B cell (primary cell): ENCODE measurements at places on chromosomes 3 and 15. TPM values are rescaled to one million over a fixed set of nuclear protein-coding genes. Genes with fewer than 3 reads are reported as not detected.
A peak's percentile ranks its signal among the peaks of the same experiment; 100 is the strongest.

Gene ESYT3
- total RNA-seq, result not detected in 2 replicates

Gene FSTL1
- total RNA-seq, result not detected in 2 replicates

Gene EIF4A2
- 490 and 506 TPM in 2 replicates for total RNA-seq

Gene IQCH
- 1.6 and 2.2 TPM in 2 replicates for total RNA-seq

Gene CLRN1
- not detected in 2 replicates for total RNA-seq

Gene WDR93
- total RNA-seq, result 0.12 and 0.29 TPM in 2 replicates

Gene PPCDC
- 14.8 and 15.1 TPM in 2 replicates for total RNA-seq

Gene CKMT1A
- total RNA-seq, result not detected in 2 replicates

Gene FOXB1
- total RNA-seq, result not detected in 2 replicates

- H3K27me3 ChIP-seq, result no peaks in the 10 kb centered on the region
- H3K4me1 ChIP-seq, result no peaks in the 10 kb centered on the region
- no peak overlapping the region for H3K4me3 ChIP-seq
- H3K36me3 ChIP-seq, result no peaks in the 10 kb centered on the region
- no peak overlapping the region for H3K27ac ChIP-seq
Measured at GRCh38 chr3:151504606-151505005, 43.7 kb upstream of the IGSF10 start.

- H3K4me3 ChIP-seq, result peak overlapping the region; percentile 68
- peaks cover 4% of the 10 kb centered on the region for H3K27me3 ChIP-seq
- peak; percentile 39 for DNase-seq
Measured at GRCh38 chr3:38455639-38456430, 2.1 kb downstream of the ACVR2B start.

GRCh38 chr3:65633018-65633638 is 405.6 kb downstream of the MAGI1 start:
- H3K4me3 ChIP-seq, result no peak overlapping the region
- no peaks in the 10 kb centered on the region for H3K36me3 ChIP-seq
- no peak for DNase-seq

DNA sequence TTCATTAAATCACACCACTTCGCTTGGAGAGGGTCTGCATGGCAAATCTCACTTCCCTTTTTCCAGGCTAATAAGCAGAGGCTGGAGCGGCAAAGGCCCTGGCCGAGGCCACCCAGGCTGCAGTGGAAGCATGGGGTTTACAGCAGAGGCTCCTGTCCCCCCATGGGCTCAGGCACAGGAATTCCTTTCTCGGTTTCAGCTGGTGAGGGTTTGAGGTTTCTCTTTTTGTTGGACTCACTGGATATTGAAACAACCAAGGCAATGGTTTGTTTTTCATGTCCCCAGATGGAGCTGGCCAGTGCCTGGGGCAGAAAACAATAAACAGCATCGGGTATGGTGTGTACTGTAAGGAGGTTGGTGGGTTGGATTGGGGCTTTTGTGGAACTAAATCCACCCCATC is 175.6 kb upstream of the RASGRP1 start:
- H3K4me1 ChIP-seq, result no peaks in the 10 kb centered on the region
- H3K27me3 ChIP-seq, result no peaks in the 10 kb centered on the region
- no peak for DNase-seq
- no peaks in the 10 kb centered on the region for H3K36me3 ChIP-seq

DNA sequence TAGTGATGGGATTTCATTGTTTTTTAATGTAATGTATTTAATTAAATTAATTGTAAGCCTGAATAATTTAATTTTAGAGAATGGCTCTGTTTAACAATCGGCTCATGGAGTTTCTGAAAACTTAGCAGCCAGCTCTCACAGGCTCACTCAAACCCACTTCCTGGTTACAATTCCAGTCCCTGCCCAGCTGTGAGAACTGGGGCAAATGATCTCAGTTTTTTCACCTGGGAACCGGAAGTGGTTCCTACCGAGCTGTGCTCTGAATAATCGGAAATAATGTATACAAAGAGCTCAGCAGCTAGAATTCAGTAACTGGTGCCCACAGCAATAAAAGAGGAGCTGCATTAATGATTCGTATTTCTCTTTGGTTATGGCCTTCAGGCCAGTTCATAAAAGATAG is 244.3 kb upstream of the MCTP2 start:
- H3K4me1 ChIP-seq, result no peaks in the 10 kb centered on the region
- H3K36me3 ChIP-seq, result no peaks in the 10 kb centered on the region
- DNase-seq, result no peak
- H3K27me3 ChIP-seq, result no peaks in the 10 kb centered on the region
- no peak overlapping the region for H3K27ac ChIP-seq

DNA sequence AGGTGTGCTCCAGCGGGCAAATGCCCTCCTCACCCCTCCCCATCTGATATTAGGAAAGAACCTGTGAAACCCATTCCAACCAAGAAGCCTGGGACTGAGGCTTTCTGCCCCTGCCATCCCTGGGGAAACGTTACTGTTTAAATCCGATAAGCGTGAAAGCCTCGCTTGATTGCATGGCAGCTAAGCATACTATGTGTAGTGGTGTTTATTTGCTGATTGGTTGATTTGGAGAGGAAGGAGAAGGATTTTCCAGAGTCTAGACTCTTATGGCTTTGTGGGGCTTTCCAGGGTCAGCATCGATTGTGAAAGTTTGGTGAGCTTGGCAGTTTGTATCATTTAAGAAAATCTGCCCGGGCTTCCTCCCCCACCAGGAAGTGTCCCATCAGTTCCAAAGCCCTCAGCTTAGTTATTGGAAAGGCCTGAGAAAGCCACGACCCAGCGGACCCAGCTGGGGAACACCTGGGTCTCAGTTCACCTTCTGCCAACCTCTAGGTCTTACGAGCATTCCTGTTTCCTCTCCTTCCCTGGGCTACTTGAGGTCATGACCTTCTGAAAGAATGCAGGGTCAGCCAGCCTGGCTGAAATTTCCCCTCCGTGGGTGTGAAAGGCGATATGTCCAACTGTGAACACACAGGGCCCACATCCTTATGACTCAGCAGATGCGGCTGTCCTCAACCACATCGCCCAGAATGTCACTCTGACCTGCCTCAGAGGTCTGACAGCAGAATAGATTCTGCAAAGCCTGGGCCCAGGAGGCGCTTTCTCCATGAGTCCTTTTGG is 62.8 kb upstream of the HERC1 start:
- no peaks in the 10 kb centered on the region for H3K27me3 ChIP-seq
- no peak overlapping the region for H3K4me3 ChIP-seq
- DNase-seq, result no peak
- H3K36me3 ChIP-seq, result no peaks in the 10 kb centered on the region
- H3K27ac ChIP-seq, result no peak overlapping the region

DNA sequence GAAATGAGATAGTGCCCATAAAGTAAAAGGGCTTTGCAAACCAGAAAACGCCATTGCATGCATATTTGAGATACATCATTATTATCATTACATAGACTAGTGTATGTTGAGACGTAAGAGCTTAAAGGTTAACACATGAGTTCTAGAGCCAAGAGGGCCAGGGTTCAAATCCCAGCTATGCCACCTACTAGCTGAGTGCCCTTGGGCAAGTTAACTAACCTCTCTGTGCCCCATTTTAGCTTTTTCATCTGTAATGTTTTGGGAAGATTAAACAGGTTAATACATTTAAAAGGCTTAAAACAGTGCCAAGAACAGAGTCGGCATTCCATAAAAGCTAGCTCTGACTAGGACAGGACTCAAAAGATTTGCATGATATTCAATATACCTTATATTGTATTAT is 22.8 kb downstream of the IQSEC1 start:
- no peak overlapping the region for H3K4me3 ChIP-seq
- H3K27ac ChIP-seq, result no peak overlapping the region
- no peaks in the 10 kb centered on the region for H3K27me3 ChIP-seq
- H3K4me1 ChIP-seq, result peaks cover 53% of the 10 kb centered on the region

DNA sequence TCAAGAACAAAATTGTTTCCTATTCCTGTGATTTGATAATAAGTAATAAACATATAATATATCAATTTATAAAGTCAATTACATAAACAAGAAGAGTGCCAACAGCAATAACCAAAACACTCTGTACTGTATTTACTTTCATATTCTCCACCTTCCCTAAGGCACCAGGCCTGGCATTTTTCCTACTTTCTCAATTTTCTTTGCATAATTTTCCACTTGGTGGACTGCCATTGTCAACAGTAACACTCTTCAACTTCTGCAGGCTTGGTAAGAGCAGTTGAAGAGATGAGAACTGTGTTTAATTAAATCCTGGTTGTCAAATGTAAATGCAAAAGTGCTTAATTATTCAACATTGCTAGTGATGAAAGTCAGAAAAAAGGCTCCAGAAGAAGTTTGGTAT is 229.8 kb upstream of the PLSCR5 start:
- DNase-seq, result no peak
- no peaks in the 10 kb centered on the region for H3K27me3 ChIP-seq
- H3K4me1 ChIP-seq, result no peaks in the 10 kb centered on the region
- H3K4me3 ChIP-seq, result no peak overlapping the region
- no peaks in the 10 kb centered on the region for H3K36me3 ChIP-seq

DNA sequence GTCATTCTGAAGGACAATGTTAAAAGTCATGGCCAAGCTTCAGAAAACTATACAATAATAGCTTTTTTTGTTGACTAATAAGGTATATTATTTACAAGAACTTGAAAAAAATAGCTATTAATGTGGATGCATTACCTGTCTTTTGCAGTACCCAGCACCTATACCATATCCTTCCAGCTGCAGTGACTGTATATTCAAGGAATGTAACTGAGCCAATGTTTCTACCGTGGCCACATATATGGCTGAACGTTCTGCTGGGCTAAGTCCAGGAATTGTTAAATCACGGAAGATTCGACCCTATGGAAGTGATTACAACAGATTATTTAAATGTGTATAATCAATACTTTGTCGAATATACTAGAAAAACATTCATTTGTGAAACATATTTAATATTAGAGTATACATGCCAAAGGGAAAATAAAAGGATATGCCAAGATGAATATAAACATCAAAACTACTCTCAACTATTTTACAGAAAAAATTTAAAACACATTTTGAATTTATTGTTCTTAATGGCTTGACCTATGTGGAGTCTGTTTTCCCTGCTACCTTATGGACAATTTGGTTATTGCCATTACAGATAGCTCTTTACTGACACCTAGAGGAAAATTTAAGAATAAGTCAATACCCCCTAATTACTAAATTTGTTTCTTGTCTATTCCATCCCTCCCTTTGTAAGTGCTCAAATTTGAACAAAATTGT is 17.6 kb downstream of the ACAD11 start:
- H3K4me3 ChIP-seq, result no peak overlapping the region
- DNase-seq, result peak; percentile 54
- no peaks in the 10 kb centered on the region for H3K27me3 ChIP-seq
- no peak overlapping the region for H3K27ac ChIP-seq

DNA sequence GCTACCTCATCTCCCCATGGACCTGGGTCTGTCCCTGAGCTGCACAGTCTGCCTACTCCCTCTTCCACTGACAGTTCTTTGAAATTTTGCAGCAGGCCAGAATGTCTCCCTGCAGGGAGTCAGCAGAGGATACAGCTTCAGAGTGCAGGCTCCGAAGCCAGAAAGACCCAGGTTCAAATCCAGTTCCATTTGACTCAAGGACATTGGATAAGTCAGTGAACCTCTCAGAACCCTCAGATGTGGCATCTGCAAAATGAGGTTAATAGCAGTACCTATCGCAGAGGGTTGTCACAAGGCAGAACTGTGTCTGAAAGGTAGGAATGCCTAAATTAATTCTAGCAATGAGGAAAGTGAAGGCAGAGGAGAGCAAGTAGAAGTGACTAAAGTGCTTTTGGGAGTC is 244.4 kb upstream of the TRIM42 start:
- H3K4me3 ChIP-seq, result no peak overlapping the region
- H3K36me3 ChIP-seq, result no peaks in the 10 kb centered on the region
- H3K4me1 ChIP-seq, result no peaks in the 10 kb centered on the region
- H3K27me3 ChIP-seq, result no peaks in the 10 kb centered on the region

GRCh38 chr3:32249184-32249782 is 10.8 kb downstream of the CMTM8 start:
- DNase-seq, result no peak
- no peak overlapping the region for H3K27ac ChIP-seq
- H3K4me3 ChIP-seq, result no peak overlapping the region
- H3K4me1 ChIP-seq, result no peaks in the 10 kb centered on the region
- no peaks in the 10 kb centered on the region for H3K36me3 ChIP-seq

DNA sequence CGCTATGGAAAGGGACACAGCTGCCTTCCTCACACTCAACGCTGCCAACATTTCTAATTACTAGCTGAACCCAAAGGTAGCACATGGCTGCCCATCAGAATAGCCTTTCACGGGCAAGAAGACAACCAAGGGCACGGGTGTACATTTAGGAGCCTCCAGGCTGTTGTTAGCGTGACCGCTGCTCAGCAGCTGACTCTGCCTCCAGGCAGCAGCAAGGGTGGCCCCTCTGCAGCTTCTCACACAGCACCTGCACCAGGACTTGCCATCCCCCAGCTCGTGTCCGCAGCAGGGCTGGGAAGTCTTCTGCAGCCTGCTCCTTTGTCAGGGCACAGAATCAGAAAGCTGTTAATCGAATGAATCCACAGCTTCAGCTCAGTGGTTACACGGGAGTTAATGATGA is 146.8 kb downstream of the ADAMTS17 start:
- H3K27me3 ChIP-seq, result no peaks in the 10 kb centered on the region
- DNase-seq, result no peak
- H3K4me1 ChIP-seq, result no peaks in the 10 kb centered on the region
- H3K4me3 ChIP-seq, result no peak overlapping the region

DNA sequence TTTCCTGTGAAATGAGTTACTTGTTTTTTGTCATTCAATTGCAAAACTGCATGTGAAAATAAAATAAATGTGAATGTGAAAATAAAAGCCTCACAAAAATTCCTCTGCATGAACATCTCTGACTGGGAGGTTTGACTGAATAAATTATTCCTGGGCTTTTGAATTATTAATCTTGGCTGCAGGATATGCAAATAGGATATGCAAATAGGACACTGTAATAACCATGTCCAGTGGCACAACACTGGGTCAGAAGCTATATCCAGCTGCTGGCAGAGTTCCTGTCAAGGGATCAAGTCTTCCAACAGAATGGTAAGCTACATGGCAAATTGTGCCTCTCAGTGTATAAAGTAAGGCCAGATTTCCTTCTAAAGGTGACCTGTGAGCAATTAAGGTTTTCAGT is at the start of gene SUCNR1:
TSS of gene SUCNR1 (plus strand) at position 246 of the 400 bp plus-strand sequence. CDS start 6,250 bp downstream, outside the sequence.
- no peaks in the 10 kb centered on the region for H3K36me3 ChIP-seq
- no peak within 1 kb of the TSS for H3K4me3 ChIP-seq
- no peaks in the 10 kb centered on the region for H3K27me3 ChIP-seq
- peaks cover 19% of the 10 kb centered on the region for H3K4me1 ChIP-seq
- DNase-seq, result no peak

GRCh38 chr15:56211064-56211463 is 32.6 kb downstream of the RFX7 start:
- no peak overlapping the region for H3K27ac ChIP-seq
- peaks cover 4% of the 10 kb centered on the region for H3K36me3 ChIP-seq
- no peaks in the 10 kb centered on the region for H3K27me3 ChIP-seq
- peaks cover 23% of the 10 kb centered on the region for H3K4me1 ChIP-seq
- no peak overlapping the region for H3K4me3 ChIP-seq
- no peak for DNase-seq

DNA sequence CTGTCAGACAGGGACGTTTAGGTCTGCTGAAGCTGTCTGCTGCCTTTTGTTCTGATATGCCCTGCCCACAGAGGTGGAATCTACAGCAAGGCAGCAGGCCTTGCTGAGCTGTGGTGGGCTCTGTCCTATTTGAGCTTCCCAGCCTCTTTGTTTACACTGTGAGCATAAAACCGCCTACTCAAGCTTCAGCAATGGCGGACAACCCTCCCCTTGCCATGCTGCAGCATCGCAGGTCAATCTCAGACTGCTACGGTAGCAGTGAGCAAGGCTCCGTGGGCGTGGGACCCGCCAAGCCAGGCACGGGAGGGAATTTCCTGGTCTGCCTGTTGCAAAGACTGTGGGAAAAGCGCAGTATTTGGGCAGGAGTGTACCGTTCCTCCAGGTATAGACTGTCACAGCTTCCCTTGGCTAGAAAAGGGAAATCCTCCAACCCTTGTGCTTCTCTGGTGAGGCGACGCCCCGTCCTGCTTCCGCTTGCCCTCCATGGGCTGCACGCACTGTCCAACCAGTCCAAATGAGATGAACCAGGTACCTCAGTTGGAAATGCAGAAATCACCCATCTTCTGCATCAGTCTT is 71.4 kb downstream of the SPSB4 start:
- H3K4me3 ChIP-seq, result no peak overlapping the region
- no peak overlapping the region for H3K27ac ChIP-seq
- H3K27me3 ChIP-seq, result no peaks in the 10 kb centered on the region
